Activated naive CD4-positive, alpha-beta T cell treated with anti-CD3 and anti-CD28 coated beads, Interleukin-2, amount 50 U/mL, for 16 hours (primary cell): ENCODE measurements at places on chromosomes 6 and 20.

DNA sequence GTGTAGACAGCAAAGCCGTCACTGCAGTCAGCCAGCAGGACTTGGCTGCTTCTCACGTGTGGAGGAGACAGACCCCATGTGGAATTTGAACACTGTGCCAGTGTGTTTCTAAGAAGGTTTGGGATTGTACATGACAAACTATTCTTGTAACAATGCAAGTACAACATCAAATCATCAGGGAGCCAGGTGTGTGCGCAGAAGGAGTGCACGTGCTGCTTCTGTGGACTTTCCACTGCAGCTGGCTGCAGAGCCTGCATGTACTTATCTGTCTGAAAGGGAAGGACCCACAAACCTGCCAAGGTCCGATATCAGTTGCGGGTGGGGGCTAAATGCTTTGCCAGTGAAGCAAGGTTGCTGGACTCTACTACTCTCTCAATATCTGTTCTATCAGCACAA, 211.6 kb downstream of the WDR27 start:
- DNase-seq = no peak

DNA sequence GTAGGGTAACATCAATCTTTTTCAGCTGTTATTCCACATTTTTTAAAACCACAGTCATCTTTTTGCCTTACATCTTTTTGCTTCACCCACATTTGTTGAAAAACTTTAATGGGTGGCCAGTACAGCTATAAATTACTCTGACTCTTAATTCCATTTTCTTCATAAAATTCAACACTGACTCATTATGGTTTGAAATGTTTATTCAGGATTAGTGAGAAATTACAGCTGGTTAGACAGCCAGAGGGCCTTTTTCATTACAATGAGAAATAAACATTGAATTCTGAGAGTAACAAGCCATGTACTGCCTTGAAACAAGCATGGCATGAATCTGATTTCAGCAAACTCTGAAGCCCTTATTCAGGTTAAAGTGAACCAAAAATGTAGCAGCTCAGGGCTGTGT, 19.5 kb downstream of the NDUFAF4 start:
- DNase-seq = no peak

GRCh38 chr6:21836772-21837425, 243.3 kb downstream of the SOX4 start:
- DNase-seq = no peak

- DNase-seq = no peak
Measured at GRCh38 chr20:47276851-47277534, 79.5 kb downstream of the ZMYND8 start.

- DNase-seq = no peak
Measured at GRCh38 chr6:75349262-75349984, 64.8 kb upstream of the TMEM30A start.
